Mesenchymal stem cell (in vitro differentiated cells and primary cell): ENCODE measurements at places on chromosomes 5 and 9.

DNA sequence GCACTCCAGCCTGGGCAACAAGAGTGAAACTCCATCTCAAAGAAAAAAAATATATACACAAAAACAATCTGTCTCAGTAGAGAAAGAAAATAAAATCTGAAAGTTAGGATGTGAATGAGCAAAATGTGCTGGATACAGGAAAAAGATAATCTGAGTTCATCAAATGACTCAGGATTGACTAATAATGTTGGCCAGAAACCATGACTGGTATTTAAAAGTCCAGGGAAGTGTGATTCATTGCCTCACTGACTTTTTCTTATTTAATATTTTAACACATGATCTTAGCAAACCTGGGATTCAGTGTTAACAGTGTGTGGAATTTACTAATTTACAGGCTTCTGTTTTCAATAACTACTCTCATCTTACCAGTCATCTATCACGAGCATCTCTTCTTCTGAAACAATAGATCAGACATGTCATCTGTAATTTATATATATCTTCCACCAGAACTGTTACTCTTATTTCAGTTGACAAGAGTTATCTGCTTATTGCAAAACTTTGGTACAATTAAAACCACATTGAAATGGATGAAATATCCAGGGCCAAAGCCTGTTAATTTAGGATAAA is 256.7 kb downstream of the CDH12 start:
- DNase-seq = peak; percentile 67

DNA sequence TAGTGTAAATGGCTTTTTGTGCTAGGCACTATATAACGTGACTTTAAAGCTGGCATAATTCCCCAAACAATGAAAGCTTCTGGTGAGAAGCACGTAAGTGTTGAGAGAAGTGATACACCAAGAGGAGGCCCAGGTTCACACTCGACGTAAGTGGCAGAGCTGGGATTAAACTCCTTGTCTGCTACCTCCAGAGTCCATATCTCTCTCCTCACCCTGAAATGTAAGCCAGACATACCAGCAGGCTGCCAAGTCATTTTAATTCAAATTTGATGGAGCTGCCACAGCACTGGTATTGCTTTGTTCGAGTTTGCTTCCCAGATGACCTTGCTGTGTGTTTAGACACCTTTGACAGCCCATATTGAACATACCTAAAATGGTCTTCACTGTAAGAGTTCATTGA is 319.7 kb downstream of the GLIS3 start:
- DNase-seq = no peak

GRCh38 chr5:77972469-77973252 is 196.5 kb upstream of the TBCA start:
- no peak for DNase-seq

GRCh38 chr9:91677331-91677730 is 253.7 kb upstream of the NFIL3 start:
- DNase-seq = no peak
